Placental epithelial cell (primary cell): ENCODE measurements at places on chromosomes 13 and 19. TPM values are rescaled to one million over a fixed set of nuclear protein-coding genes. Genes with fewer than 3 reads are reported as not detected.

TNFSF13B gene
- total RNA-seq: 0.43 and 5.5 TPM in 2 replicates

TTYH1 gene
- under 0.01 TPM in 1 of 2 replicates, not detected in the other for total RNA-seq

FXYD3 gene
- 0.39 TPM in 1 of 2 replicates, not detected in the other for total RNA-seq

SLITRK6 gene
- total RNA-seq: 155 and 272 TPM in 2 replicates

SLC5A5 gene
- under 0.01 TPM in 1 of 2 replicates, not detected in the other for total RNA-seq

PROZ gene
- not detected in 2 replicates for total RNA-seq

PBX4 gene
- total RNA-seq: 2.0 and 5.5 TPM in 2 replicates

QPCTL gene
- 15.3 and 21.7 TPM in 2 replicates for total RNA-seq

GSK3A gene
- 17.3 and 26.6 TPM in 2 replicates for total RNA-seq

OCEL1 gene
- 5.4 and 7.1 TPM in 2 replicates for total RNA-seq

INSR gene
- total RNA-seq: 21.6 and 54.2 TPM in 2 replicates

SKA3 gene
- total RNA-seq: 13.7 and 18.2 TPM in 2 replicates

KCNJ14 gene
- 0.33 and 0.79 TPM in 2 replicates for total RNA-seq

ZNF579 gene
- total RNA-seq: 7.1 and 7.6 TPM in 2 replicates

B3GNT8 gene
- total RNA-seq: 4.4 and 6.3 TPM in 2 replicates

LILRA2 gene
- not detected in 2 replicates for total RNA-seq

LRRC25 gene
- total RNA-seq: not detected in 2 replicates

SYDE1 gene
- 24.3 and 37.2 TPM in 2 replicates for total RNA-seq

ANGPTL4 gene
- 0.22 and 0.39 TPM in 2 replicates for total RNA-seq

GTPBP3 gene
- 20.0 and 34.2 TPM in 2 replicates for total RNA-seq

TMEM59L gene
- not detected in 2 replicates for total RNA-seq

IGFL2 gene
- total RNA-seq: 0.11 TPM in 1 of 2 replicates, not detected in the other

MEIOSIN gene
- not detected in 2 replicates for total RNA-seq

TMEM221 gene
- not detected in 2 replicates for total RNA-seq
